Stimulated activated CD4-positive, alpha-beta T cell treated with anti-CD3 and anti-CD28 coated beads, Interleukin-4, amount 100 ng/mL, for 1 hour (primary cell): ENCODE measurements at places on chromosomes 12 and 14.

DNA sequence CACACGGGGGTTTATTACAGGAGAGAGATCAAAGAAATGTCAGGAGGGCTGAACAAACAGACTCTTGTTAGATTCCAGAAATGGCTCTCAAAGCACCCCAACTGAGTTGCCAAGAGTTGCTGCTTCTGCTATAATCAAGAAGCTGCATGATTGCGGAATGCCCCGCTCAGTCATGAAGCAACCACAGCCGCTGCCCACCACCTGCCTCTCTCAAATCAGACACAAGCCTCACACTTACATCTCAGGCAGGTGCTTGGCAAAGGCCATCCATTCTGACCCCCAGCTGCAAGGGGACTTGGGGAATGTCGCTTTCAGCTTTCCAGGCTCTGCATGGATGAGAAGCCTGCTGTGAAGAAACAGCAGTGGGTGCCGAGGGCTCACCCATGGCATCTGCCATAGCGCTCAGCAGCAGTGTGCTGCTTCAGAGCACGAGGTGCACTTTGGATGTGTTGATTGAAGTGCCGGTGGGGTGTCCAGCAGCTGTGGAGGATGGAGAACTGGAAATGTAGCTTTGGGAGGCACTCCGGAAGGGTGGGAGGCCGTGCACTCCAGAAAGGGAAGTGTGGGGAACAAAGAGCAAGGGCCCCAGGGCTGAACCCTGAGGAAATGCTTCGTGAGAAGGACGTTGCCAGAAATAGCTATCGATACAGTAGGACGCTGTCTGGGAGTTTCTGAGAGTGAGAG lies 37.7 kb downstream of the LRRC74A start:
- DNase-seq = peak; percentile 17

DNA sequence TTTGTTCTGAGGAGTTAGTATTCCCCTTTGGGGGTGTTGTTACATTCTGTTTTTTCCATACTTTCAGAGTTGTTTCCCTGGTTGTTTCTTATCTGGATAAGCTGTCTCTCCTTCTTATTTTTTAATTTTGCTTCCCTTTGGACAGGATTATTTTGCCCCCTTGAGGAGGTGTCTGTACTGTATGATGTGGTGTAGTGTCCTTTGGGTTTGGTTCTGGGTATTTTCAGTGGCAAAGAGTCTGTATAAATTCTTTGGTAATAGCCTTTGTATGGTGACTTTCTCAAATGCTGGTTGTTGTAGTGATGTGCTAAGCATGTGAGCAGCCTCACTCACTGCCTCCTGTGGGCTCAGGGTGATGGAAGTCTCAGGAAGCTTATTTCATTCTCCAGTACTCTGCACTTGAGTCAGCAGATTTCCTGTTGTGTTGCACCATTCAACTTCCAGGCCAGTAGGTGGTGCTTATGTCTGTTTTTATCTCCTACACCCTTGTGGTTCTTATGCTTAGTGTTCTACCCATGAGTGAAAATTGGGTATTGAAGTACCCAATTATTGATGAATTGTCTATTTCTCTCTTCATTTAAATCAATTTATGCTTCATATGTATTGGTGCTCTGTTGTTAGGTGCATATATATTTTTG lies 103.3 kb upstream of the PMCH start:
- DNase-seq = no peak

DNA sequence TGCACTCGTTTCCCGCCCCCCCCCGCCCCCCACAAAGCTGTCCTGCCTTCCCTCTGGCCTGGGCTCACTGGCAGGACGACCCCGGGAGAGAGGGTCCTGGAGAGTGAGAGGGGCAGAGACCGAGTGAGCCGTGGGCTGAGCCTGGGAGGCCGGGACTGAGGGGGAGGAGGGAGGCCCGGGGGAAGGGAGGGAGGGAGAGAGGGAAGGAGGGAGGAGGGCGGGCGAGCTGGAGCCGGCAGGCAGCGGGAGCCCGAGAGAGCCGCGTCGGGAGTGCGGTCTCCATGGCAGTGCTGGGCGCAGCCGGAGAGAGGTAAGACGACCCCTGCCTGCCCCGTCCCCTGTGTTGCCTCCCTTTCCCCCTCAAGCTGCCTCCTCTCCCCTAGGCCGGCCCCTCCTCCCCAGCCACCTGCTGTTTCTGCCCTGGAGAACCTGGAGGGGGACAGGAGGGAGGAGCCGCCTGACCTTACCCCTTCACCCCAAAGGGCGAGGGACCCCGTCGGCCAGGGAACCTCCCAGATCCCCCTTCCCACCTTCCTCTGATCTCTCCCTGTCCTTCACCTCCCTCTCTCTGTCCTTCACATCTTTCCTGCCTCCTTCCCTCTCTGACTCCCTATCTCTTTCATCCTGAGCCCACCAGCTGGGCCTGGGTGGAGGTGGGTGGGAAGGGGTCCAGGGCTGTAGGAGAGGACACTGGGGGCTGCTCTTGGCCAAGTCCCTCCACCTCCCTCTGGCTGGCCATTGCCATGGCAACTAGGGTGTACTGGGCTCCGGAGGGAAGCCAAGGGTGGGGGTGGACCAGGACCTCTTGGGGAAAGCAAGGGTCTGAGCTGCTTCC lies at the start of gene GPR162:
TSS of gene GPR162 (plus strand) at position 231 of the 835 bp plus-strand sequence. CDS start 2,078 bp downstream, outside the sequence.
- no peak for DNase-seq

DNA sequence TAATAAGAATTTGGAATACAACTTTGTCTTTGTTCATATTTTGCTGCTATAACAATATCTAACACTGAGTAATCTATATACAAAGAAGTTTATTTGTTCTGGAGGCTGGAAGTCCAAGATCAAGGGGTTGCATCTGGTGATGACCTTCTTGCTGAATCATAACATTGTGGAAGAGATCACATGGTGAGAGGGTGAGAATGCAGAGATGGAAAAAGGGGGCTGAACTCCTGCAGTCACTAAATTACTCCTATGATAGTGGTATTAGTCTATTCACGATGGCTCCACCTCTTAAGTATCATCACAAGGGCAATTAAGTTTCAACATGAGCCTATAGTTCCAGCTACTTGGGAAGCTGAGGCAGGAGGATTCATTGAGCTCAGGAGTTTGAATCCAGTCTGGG lies 4.5 kb upstream of the AKAP6 start:
- DNase-seq = no peak

GRCh38 chr12:131220331-131220685 lies 266.6 kb downstream of the ADGRD1 start:
- no peak for DNase-seq

DNA sequence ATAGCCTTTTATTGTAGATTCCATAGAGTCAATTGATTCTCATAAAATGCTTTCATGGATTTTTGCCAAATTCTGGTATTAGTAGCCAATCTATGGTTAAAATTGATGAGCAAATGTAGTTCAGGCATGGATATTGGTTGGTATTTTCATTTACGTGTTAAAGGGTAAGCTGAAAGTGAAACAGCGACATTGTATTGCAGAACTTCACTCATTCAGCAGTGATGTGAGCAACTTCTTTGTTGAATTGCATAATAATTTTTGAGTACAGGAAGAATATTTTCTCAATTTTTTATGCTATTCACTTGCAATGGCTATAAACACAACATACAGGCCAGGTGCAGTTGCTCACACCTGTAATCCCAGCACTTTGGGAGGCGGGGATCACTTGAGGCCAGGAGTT lies 24.2 kb upstream of the FAM222A start:
- DNase-seq = no peak

DNA sequence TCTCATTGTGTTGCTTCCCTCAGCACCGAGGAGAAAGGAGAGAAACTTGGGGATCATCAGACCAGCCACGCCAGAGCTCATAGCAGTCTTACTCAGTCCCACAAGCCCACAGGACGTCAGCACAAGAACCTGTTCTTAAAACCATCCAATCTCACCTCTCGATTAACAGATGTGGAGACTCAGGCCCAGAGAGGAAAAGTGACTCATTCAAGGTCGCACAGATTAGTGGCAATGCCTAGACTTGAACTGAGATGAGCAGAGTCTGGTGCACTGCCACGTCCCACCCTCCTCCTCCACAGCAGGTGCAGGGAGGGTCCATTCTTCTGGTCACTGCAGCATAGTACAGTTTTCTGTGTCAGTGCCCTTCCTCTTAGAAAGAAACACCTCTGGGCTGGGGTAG lies 154.9 kb upstream of the PZP start:
- no peak for DNase-seq

GRCh38 chr14:93804654-93805053 lies 16.4 kb upstream of the PRIMA1 start:
- DNase-seq = no peak

DNA sequence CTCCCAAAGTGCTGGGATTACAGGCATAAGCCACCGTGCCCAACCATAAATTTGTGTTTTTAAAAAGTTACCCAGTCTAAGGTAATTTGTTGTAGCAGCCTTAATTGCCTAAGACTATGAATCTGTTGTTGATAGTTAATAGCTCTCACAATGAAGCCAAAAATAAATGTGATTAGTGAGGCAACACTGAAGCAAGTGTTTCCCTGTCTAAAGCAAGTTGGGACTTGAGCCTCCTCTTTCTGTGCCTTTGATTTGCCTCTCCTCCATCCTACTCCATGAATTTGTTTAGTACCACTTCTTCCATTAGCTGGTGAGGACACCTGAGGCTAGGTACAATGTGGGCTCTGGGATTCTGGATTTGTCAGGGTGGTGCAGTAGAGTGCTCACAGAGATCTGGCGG lies 36.8 kb downstream of the DAAM1 start:
- no peak for DNase-seq

DNA sequence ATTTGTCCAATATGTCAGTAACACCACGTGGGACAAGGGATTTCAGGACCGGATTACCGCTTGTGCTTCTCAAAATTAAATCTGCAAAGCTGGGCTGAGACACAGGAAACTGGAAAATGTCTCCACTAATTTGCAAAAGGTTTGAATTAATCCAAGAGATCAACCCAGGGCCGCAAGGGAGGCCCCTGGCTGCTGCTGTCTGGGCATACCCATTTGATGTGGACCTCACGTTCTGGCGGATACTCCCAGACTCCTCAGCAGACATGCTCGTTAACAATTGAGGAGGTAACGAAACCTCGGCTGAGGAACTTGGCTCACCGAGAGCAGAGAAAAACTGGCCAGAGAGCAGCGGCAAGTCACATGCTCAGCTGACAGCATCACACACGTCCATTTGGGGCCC lies 180.6 kb downstream of the SLC15A4 start:
- DNase-seq = no peak

- no peak for DNase-seq
Measured at GRCh38 chr12:68477906-68478305, 132.8 kb upstream of the RAP1B start.

DNA sequence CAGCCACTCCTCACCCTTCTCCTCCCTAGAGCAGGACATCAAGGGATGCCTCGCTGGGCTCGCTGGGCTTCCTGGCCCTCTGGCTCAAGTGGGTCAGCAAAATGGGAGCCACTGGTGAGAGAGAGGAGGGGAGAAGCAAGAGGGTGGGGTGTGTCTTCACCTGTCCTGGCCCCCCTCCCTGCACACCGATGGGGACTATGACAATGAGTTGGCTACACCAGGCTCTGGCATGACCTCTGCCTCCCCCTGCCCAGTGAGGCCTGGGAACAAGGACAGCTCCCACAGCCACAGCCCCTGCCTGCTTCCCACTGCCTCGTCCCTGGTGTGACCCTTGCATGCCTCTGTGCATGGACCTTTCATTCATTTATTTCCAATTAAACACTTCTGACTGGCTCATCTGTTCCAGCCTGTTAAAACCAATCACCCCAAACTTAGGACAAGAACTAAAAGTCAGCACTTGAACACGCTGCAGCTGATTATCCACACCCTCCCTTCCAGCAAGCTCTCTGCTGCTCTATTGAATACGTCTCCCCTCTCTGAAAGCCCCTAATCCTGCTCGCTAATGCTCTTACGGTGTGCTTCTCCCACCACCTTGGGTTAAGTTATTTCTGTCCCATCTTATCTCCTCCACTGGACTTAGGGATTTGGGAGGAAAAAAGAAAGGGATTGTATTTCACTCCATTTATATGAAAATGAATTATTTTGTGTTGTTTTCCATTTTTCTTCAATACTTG lies 5.8 kb upstream of the PPP2R5C start:
- no peak for DNase-seq

DNA sequence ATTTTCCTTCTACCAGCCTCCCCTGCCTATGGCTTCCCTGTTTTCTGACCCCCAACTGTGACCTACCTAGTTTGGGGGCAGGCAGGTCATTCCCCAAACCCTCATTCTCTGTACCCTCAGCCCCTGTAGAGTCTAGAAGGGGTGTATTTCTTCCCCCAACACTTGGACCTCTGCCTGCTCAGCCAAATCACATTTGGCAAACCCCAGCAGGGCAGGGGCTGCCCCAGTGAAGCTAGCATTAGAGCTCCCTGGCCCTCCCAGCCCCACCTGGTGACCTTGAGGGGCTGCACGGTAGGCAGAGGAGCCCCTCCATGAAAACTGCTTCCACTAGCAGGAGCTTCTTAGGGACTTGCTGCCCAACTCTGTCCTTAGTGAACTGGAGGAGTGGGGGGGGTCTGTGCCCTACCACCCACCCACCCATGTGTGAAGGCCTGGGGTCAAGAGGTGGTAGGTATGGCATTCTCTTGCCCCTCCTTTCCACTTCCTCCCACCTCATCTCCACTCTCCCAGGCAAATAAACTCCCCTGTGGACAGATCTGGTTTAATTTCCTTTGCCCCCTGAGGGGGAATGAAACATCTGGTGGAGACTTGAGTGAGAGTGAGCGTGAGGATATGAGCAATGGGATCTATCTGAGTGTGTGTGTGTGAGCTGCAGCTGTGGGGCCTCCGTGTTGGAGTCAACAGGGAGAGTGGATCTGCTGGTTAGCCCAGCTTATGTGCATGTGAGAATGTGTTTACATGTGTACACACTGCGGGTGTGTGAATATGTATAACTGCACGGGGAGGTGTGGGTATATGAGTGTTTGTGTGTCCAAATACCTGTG lies 1.6 kb downstream of the NXPH4 start:
- DNase-seq = no peak

GRCh38 chr14:68710776-68711175 lies 82.1 kb downstream of the ZFP36L1 start:
- DNase-seq = no peak

DNA sequence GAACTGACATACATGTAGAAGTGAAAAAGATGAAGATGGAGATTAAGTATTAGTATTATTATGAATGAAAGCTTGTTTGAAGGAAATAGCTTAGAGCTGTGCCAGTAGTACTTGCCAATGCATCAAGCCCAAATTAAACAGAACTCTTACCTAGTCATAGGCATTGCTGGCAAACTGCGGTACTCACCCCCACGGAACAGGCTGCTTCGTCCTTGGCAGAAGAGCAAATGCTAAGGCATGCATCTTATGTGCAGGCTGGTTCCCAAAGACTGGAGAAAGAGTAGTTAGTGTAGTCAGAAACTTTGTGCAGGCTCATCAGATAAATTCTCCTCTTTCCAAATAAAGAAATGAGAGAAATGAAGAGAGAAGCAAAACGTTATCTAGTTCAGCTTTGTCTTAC lies 134.8 kb downstream of the CCDC59 start:
- no peak for DNase-seq

- DNase-seq = peak; percentile 77
Measured at GRCh38 chr14:106694638-106695393, 1168.4 kb downstream of the TMEM121 start.

GRCh38 chr12:25819691-25820090 lies 138.8 kb upstream of the RASSF8 start:
- DNase-seq = no peak
